Hepatocyte (in vitro differentiated cells): ENCODE measurements at places on chromosomes 6 and 20.

GRCh38 chr6:134727081-134727480, 222.8 kb downstream of the ALDH8A1 start:
- H3K27ac ChIP-seq = no peak overlapping the region
- H3K4me1 ChIP-seq = peaks cover 29% of the 10 kb centered on the region
- no peak overlapping the region for H3K4me3 ChIP-seq
- no peak for DNase-seq

DNA sequence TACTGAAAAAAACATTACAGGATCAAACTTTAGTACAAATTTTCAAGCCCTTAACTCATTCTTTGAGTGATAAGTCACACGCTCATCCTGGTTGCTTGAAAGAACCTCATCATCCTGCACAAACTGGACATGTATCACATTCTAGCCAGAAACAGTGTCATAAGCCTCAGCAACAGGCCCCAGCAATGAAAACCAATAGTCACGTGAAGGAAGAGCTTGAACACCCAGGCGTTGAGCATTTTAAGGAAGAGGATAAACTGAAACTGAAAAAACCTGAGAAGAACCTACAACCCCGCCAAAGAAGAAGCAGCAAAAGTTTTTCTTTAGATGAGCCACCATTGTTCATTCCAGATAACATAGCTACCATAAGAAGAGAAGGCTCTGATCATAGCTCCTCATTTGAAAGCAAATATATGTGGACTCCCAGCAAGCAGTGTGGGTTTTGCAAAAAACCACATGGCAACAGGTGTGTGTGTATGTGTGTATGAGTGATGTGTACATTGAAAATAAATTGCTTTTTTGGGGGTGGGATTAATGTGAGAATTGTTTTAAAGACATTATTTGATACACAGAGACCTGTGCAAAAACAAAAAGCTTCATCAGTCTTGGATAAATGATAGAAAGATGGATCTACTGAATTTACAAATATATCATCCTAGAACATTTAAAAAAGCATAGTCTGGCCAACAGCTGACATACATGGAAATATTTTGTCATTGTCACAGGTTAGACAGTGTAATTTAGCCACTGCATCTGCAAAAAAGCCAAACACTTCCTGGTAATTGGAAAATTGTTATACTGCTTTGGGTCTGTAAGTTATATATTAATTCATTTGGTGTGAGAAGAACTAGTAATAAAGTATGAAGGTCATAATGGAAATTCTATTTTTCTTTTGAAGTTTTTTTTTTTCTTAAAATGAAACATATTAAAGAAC, 50.1 kb downstream of the PHF3 start:
- no peak overlapping the region for H3K4me3 ChIP-seq
- H3K4me1 ChIP-seq = no peaks in the 10 kb centered on the region
- no peak for DNase-seq
- H3K27ac ChIP-seq = no peak overlapping the region

DNA sequence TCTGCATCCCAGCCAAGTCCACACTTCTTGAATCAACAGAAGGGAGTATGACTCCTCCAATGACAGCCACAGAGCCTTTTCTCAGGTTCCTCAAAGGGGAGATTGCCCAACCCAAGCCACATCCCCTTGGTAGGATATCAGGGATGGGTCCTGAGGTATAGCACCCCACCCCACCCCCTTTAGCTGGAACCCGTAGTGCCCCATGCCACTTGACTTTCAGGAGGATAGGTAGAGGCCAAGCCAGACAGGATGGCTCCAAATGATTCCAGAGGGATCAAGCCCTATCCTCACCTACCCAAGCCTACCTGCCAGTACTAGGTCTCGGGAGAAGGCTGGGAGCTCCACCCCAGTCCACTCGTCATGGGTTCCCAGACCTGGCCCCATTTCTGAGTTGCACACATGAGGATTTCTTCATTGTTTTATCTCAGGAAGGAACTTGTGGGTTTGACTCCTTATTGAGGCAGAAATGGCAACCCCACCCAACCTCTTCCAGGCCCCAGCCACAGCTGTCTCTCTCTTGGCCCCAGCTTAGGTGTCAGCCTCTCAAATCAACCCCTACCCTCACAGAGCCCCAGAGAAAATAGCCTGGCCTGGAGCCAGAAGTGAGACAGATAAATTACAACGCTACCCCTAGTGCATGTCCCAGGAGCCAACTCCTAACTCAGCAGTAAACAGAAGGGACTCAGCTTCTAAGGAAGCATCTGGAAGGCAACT, 3.6 kb downstream of the CCND3 start:
- no peaks in the 10 kb centered on the region for H3K27me3 ChIP-seq
- H3K4me3 ChIP-seq = no peak overlapping the region
- DNase-seq = no peak
- no peaks in the 10 kb centered on the region for H3K36me3 ChIP-seq
- peaks cover 24% of the 10 kb centered on the region for H3K4me1 ChIP-seq

DNA sequence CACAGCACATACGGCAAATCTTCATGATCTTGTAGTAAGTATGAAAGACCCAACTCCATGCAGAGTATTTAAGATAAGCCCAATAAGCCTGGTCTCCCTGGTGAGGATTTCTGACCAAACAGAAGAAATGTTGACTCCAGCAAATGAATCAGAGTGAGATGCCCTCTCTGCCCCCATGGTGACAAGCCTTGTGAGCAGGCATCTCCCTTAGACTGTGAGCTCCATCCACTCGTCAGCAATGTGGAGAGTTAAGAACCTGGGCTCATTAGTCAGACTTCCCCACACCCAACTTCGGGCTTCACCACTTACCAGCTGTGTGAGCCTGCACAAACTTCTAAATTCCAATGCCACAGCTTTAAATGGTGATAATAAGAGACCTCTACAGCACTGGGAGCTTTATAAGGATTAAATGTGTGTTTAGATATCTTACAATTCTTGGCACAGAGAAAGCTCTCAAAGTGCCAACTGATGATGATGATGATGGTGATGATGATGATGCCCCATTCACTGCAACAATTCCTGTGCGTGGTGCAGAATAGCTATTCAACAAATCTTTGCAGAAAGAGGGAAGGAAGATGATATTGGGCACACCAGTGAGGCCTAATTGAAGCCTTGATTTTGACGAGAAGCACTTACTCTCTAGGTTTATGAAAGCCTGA, 253.4 kb upstream of the TAB2 start:
- peaks cover 27% of the 10 kb centered on the region for H3K4me1 ChIP-seq
- no peaks in the 10 kb centered on the region for H3K36me3 ChIP-seq
- H3K27ac ChIP-seq = peak overlapping the region; percentile 35
- H3K4me3 ChIP-seq = no peak overlapping the region

GRCh38 chr20:60759651-60760050, 492.4 kb upstream of the CDH4 start:
- no peak overlapping the region for H3K4me3 ChIP-seq
- no peaks in the 10 kb centered on the region for H3K4me1 ChIP-seq
- no peak overlapping the region for H3K27ac ChIP-seq
- H3K36me3 ChIP-seq = no peaks in the 10 kb centered on the region
- no peak for DNase-seq
- no peaks in the 10 kb centered on the region for H3K27me3 ChIP-seq

DNA sequence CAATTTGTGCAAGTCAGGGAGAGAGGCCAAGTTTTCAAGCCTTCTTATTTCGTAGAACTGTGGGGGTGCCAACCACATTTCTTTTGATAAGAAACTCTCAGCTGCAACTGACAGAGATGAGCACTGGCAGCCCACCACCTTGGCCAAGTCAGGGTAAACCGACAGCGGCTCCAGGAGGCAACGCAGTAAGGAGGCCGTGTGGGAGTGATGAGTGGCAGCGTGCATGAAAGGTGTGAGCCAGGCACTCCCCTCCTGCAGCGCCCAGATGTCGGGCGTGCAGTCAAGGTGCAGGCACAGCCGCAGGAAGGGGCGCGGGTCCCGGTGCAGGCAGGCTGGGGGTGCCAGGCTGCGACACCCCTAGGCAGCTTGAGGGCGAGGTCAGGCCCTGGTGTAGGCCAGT, 49.2 kb upstream of the HDAC2 start:
- DNase-seq = no peak
- no peaks in the 10 kb centered on the region for H3K36me3 ChIP-seq
- H3K4me1 ChIP-seq = no peaks in the 10 kb centered on the region
- H3K4me3 ChIP-seq = no peak overlapping the region
- H3K27me3 ChIP-seq = no peaks in the 10 kb centered on the region

GRCh38 chr6:135568379-135568778, 70.8 kb upstream of the AHI1 start:
- H3K36me3 ChIP-seq = no peaks in the 10 kb centered on the region
- H3K4me3 ChIP-seq = no peak overlapping the region
- no peaks in the 10 kb centered on the region for H3K27me3 ChIP-seq
- H3K27ac ChIP-seq = no peak overlapping the region
- H3K4me1 ChIP-seq = no peaks in the 10 kb centered on the region

DNA sequence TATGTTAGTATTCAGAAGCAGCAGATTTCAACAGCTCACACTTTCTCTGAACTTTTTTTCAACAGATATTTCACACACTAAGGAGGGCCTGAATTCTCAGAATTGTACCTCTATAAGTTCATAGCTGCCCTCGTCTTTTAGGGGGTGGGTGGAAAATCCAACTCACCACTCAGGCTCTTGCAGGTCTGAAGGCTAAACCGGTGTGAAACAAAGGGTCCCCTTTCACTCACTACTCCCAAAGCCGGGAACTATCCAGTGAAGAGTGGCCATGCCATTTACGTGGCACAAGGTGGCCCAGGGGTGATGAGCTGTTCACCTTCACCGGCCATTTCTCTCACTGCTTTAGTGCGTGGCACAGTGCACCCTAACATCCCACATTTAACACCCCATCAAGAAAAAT, 24.2 kb downstream of the TBC1D7 start:
- H3K36me3 ChIP-seq = no peaks in the 10 kb centered on the region
- no peak overlapping the region for H3K4me3 ChIP-seq
- H3K27ac ChIP-seq = peak overlapping the region; percentile 74
- H3K4me1 ChIP-seq = no peaks in the 10 kb centered on the region
- no peaks in the 10 kb centered on the region for H3K27me3 ChIP-seq
- DNase-seq = no peak

- H3K27me3 ChIP-seq = no peaks in the 10 kb centered on the region
- H3K4me1 ChIP-seq = no peaks in the 10 kb centered on the region
- H3K27ac ChIP-seq = no peak overlapping the region
- no peaks in the 10 kb centered on the region for H3K36me3 ChIP-seq
- no peak for DNase-seq
Measured at GRCh38 chr20:41786158-41786557, 168.0 kb upstream of the CHD6 start.
